Suprapubic skin (tissue), 4 donors: ENCODE measurements at places on chromosomes 1 and 21.

DNA sequence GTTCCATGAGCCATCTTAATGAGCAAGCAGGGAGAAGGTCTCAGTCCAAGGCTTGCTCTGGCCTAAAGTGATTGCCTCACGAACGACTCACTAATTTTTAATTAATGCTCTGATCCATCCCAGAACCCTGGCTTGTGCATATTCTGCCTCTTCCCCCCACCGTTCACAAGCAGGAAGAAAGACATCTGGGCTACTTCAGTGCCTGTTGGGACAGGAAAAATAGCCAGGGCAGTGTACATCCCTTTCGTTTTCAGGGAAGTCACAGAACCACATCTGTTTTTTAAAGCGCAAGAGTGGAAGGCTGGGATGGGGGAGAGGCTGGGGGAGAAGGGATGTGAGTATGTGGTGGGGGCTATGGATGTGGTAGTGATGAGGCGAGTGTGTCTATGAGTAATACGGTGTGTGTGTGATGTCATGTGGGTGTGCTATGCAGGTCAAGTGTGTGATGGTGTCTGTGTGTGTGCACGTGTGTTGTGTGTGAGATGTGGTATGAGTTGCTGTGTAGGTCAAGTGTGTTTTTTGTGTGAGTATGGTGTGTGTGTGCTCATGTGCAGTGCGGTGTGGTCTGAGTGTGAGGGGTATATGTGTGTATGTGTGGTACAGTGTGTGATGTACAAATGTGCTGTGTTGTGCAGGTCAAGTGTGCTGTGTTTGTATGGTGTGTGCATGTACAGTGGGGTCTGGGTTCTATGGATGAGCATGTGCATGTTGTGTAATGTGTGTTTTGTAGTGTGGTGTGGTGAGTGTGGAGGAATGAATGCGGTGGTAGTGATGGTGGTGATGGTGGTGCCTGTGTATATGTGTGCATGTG, 64.9 kb upstream of the SYT6 start:
- no peak for DNase-seq

DNA sequence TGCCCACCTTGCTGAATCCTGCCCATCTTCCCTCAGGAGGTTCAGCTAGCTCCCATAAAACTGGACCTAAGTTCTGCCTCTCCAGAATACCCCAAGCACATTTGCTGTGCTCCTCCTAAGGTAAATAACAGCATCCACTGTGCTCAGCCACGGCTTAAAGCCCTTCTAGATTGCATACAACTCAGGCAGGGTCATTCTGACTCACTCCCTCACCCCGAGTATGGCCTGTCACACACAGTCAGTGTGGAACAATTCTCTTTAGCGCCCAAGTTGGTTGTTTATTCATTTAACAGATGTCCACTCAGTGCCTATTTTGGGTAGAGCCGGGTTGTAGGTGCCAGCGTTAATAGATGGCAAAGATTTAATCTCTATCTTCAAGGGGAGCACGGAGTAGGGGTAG, 147.5 kb upstream of the EDN2 start:
- DNase-seq = peak; percentile 7

GRCh38 chr1:205293350-205294074, 28.0 kb downstream of the NUAK2 start:
- no peak for DNase-seq

- no peak for DNase-seq
These were observed 2.2 kb upstream of the LAPTM5 start for GRCh38 chr1:30759718-30760281.

- no peak for DNase-seq
These were observed 22.1 kb downstream of the UMODL1 start for GRCh38 chr21:42093186-42093585.

- DNase-seq = no peak
These were observed 470 bp upstream of the MTMR11 start for GRCh38 chr1:149936992-149937705.

- DNase-seq = no peak
These were observed 78.2 kb upstream of the PGBD5 start for GRCh38 chr1:230504310-230504709.

DNA sequence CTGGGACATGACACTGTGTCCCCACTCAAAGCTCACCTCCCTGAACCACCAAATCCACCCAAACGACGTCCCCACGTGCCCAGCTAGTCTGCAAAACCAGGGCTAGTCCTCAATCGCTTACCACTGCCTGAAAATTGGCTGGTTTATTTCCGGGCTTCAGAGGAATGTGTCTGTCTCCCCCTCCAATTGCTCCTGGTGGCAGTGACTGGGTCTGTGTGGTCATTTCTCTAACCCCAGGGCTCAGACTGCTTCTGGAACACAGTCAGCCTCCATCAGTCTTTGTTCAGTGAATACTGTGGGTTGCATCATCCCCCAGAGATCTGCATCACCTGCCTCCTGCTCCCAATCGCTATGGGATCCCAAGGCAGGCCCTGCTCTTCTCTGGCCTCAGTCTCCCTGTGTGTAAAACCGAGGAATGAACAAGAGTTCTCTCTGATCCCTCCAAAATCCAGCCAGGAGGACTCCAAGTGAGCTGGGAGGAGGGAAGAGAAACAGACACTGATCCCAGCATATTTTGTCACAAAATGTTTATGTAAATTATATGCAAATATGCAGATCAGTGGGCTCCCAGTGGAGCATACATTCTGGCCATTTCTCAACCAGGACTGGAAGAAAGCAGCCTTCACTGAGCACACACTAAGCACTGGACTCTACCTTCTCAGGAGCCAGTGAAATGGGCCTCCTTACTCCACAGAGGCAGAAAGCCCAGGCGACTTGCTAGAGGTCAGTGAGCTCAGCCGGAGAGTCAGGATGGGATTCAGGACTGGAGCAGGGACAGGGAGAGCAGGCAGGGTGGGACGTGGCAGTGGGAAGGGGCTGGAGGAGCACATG, 20.9 kb downstream of the SDC3 start:
- DNase-seq = no peak

- no peak for DNase-seq
These were observed 55.0 kb downstream of the TTC3 start for GRCh38 chr21:37128076-37128475.

DNA sequence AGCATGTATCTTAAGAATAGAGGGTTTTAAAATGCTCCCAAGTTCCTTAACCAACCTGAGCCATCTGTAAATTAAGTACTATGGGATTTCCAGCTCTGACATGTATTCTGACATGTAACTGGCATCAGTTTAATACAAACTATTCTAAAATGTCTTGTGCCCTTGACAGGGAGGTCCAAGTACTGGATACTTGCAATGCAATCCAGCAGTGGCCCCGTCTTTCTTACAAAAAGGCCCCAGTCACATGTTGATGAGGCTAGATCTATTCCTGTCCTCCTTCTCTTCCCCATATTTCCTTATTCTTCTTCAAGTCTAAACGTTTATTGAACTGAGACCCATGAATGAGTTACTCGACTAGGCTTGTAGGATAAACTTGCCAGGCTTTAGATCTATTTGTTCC, 46.4 kb downstream of the MRPL39 start:
- no peak for DNase-seq

- no peak for DNase-seq
These were observed 135.4 kb upstream of the DUSP10 start for GRCh38 chr1:221877311-221877710.

DNA sequence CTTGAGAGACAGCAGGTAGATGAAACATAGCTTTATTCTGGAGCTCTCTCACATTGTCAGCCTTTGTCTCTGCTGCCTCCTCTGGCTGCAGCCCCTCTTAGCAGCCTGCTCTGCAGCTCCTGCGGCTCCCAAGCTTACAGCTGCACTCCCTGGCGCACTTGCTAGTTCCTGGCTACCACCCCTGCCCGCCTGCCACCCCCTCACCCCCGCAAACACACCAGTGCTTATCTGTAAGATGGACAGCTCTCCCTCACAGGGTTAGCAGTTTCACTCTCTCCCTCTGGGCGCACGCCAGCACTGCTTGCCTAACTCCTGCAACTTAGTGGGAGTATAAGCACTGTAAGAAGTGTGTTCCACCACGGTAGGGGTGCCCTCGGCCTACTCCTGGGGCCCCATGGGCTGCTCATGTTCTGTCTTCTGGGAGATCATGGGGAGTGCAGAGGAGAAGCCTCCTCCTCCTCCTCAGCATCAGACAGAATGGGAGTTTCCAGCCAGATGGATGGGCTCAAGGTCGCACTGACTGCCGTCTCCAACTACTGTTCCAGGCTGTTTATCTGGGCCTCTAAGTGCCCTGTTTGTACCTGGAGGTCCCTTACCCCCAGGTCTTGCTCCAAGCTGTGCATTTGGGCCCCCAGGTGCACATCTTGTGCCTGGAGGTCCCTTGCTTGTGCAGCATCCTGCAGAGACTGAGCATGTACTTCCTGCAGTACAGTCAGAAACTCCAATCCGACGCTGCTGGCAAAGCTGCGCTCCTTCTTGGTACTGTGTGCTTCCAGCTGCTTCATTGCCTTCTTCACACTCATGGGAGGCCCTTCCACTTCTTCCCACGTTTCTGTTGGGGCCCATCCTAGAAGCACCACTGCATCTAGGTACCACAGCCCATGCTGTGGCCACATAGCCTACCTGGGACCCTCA, 1388.1 kb downstream of the AMY1C start:
- DNase-seq = no peak

GRCh38 chr1:85460555-85461088, 4.3 kb downstream of the DDAH1 start:
- DNase-seq = no peak

- no peak for DNase-seq
These were observed 15.6 kb downstream of the SERINC2 start for GRCh38 chr1:31428436-31429221.

- no peak for DNase-seq
These were observed 542 bp downstream of the EIF2B3 start for GRCh38 chr1:44985747-44986359.

- DNase-seq = no peak
These were observed 7.4 kb downstream of the RBM11 start for GRCh38 chr21:14223365-14223764.

- no peak for DNase-seq
These were observed 59.8 kb downstream of the CRB1 start for GRCh38 chr1:197327776-197328364.

DNA sequence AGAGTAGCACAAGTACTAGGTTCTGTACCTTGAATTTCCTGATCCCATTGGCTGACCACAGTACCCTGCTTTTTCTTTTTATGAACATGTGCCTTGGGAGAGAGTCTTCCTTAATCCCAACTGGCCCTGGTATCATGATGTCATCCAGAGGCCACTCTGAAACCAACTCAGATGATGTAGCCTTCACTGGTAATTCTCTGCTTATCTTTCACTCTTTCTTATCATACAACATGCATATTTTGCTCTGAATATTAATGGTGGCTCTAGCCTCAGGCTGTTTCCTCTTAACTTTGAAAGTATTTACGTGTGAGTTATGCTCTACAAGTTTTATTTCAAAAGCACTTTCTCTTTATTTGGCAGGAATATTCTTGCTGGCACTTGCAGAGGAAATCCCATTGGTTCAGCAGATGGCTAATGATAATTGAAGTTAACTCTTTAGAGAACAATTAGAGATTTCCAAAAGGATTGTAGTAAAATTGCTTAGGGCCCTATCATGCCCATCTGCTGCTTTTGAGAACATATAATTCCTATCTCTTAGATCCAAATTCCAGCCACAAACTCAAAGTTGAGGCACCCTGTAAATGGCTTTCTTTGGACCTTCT, 86.1 kb downstream of the PTGER3 start:
- no peak for DNase-seq

- no peak for DNase-seq
These were observed at the start of gene POMGNT1 for GRCh38 chr1:46197964-46198811. POMGNT1 (minus strand) TSS chr1:46198434; CDS start chr1:46197821, 613 bp downstream.

- no peak for DNase-seq
These were observed 66.0 kb downstream of the XCL2 start for GRCh38 chr1:168477792-168478191.

DNA sequence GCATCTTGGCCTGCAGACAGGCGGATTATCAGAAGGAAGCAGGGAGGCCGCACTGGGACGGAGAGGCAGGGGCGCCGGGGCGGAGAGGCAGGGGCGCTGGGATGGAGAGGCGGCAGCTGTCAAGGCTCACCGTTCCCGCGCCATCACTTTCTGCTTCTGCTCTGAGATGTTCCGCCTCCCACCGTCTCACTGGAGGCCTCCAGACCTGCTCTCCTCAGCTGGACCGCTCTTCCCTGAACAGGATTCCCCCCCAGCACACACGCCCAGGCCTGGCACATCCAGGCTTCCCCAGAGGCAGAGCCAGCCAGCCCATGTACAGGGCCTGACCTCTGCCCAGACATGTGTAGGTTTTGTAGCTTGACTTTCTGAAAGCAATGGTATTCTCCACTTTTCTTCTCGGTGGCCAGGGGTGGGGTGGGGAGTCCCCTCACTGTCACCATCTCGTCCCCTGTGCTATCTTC, 84.1 kb downstream of the RIPK4 start:
- DNase-seq = no peak
